ENCODE measurements at places on chromosomes 16 and 17.

DNA sequence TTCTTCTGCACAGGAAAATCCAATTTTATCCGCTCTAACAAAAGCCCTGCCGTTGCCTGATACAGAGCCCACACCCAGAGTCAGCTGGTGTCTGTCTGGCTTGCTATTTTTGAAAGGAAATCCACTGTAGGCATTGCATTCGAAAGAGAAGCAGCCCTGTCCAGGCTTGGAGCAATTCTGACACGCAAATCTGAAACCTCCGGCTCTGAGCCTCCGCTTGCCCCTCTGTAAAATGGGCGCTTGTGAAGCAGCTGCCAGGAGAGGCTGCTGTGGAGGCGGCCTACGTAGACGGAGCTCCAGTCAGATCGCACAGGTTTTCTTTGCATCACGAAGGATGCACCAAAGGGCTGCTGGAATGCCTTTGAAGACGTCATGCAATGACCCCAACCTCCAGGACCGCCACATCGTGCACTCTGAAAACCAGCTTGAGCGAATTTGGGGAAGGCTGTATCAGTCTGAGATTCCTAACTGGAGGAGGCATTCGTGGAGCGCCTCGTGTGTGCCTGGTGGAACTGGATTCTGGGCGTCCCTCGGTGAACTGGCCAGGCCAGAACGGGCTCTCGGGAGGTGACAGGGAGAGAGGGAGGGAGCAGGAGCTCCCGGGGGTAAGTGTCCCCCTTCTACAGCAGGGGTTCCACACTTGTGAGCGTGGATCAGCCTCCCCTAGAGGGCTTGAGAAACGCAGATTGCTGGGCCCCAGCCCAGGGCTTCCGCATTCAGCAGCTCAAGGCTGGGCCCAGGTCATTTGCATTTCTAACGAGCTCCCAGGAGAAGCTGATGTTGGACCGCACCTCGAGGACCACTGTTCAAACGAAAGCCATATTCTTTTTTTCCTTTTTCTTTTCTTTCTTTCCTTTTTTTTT lies 215.5 kb downstream of the MRTFB start:
- DNase-seq = no peak

DNA sequence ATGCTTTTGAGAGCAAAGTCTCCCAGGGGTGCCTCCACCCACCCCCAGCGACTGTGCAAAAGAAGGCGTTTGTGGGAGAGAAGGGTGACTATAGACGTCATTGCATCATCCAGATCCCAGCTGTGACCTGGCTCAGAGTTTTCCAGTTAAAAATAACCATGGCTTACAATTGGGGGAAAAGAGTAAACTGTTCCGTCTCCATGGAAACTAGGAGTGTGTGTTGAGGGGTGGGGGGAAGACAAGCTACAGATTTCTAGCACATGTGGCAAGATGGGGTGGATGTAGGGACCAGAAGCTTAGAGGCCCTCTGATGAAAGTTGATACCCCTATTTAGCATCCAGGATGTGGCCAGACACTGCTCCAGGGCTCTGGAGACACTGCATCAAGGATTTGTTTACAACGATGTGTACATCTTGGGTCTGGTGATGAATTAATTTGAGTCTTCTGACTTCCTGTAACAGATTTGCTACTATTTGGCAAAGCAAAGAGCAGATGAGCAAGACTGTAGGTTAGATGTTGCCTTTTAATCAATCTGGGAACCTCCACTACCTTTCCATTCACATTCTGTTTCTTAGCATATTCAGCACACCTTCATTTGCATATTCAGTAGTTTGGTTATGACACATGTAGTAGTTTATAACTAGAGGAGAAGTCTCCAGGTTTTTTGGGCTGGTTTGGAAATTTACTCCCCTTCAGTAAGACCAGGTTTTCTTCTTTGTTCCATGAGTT lies 6.2 kb upstream of the DUSP14 start:
- DNase-seq = no peak

DNA sequence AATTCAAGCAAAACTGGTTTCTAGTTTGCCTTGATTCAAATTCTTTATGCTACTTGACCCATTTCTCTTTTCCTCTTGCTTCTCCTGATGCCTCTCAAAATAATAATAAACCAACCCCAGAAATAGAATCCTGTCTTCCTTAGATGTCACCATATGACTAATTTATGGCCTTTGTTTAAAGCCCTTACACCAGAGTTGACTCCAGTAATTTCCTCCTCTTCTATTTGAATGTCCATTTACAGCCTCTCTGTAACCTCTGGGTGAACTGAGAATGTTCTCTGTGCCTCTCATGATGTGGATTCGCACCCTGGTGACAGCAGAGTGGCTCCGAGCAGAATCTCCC lies 31.5 kb downstream of the ZFHX3 start:
- no peak for DNase-seq

DNA sequence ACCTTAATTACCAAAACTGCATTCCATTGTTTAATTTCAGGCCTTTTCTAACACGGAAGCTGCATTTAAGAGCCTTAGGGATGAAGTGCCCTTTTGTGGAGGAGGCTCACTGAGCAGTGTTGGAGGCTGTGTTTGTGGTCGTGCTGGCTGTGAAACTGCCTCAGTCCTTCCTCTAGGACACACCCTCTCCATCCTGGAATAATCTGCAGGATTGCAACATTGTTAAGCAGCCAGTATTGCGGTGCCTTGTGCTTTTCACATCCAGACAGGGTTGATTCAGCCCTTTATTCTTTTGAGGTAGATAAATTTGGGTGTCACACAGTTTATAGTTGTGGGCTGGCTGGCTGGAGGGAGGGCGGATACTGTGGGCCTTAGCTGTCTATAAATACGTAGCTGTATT lies 141.6 kb downstream of the CDRT15L2 start:
- DNase-seq = no peak

DNA sequence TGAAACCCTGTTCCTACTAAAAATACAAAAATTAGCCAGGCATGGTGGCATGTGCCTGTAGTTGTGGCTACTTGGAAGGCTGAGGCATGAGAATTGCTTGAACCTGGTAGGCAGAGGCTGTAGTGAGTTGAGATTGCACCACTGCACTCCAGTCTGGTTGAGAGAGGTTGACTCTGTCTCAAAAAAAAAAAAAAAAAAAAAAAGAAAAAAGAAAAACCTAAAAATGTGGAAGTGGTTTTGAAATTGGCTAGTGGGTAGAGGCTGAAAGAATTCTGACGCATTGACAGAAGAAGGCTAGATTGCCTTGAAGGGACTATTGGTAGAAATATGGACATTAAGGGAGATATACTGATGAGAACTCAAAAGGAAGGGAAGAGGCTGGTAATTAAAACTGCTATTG lies 33.6 kb upstream of the CPPED1 start:
- peak; percentile 5 for DNase-seq

GRCh38 chr16:48734220-48734619 lies 124.2 kb upstream of the N4BP1 start:
- DNase-seq = no peak

DNA sequence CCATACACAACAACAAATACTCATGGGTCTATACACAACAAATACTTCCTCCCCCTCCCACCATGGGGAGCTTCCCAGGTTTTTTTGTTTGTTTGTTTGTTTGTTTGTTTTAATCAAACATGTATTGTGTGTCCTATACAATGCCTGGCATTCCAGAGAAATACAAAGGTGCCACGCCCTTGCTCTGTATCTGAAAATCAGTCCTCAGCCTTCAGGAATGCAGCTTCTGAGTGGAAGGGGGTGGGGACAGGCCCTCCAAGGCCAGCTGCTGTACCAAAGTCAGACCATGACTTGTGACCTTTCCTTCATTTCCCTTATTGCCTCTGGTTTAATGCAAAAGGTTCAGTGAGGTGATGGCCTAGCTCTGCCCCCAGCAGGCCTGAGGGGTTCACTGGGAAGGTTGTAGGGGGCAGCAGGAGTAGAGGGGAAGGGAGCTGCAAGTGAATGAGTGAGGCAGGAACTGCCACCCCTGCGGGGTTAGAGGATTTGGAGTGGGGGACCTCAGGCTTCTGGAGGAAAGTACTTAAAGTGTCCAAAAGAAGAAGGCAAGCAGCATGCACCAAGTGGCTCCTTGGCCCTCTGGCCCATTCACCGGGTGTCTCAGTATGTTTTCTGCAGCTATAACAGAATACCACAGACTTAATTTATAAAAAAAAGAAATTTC lies 105.2 kb downstream of the CLEC16A start:
- no peak for DNase-seq

DNA sequence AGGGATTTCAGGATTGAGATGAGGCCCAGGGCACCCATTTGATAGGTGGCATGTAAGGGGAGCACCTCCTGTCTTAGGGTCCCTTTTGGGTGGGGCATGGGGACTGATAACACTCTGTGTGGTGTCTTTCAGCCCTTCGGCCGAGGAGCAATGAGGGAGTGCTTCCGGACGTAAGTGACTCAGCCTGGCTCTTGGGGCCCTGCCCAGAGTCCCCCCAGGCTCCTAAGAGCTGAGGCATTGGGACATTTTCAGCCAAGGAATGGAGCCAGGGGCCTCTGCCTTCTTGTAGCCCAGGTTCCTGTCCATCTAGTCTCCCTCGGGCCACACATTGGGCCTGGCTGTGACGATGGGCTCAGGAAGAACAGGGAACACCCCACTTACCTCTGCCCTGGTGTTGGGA lies 44.4 kb downstream of the EEF2K start:
- no peak for DNase-seq

DNA sequence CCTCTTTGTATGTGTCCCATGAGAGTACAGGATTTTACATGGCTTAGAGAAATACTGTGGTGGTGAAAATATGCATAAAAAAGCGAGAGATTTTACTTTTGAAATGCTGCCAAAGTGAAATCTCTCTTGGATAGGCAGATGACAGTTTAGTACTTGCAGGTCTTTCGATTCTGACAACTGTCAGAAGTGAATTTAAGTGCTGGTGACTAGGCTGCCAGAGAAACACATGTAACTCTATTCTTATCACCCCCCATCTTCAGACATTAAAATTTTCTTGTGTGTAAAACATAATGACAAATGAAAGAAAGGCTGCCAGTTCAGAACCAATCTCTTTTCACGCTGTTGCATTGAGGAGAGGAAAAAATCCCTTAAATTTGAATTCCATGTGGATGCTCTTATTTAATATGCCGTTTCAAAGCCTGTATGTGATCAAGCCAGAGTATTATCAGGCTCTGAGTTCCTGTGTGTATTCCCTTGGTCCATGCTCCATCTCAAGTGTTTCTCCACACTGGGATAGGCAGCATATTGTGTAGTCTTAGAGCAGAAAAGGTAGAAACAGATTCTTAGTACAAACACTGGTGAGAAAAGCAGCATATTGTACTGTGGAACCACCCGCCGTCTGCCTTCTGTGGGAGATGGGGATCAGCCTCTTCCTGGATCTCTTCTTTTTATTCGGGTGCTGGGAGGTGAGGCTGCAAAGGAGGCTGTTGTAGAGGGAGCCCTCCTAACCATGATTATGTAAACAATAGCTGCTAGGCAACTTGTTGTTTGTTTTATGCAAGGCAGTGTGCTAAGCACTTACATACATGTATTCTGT lies 291.3 kb downstream of the WWOX start:
- no peak for DNase-seq

DNA sequence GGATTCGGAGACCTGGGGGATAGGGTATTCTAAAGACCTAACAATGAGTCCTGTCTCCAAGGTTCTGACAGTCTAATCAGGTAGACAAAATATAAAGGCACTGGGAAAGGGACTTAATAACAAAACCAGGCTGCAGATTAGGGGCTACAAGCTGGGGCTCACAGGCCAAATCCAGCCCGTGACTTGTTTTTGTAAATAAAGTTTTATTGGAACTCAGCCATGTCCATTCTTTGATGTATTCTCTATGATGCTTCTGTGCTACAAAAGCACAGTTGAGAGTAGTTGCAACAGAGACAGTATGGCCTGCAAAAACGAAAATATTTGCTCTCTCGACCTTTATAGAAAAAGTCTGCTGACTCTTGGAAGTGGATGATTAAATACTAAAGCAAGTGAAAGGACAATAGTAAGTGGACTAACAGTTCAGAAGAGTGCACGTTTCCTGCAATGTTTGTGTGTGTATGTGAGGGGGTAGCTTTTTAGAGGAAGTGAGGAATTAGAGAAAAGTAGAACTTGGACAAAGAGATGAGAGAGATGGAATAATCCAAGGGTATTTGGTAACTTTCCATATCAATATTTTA lies 115.4 kb upstream of the ZFHX3 start:
- DNase-seq = no peak

DNA sequence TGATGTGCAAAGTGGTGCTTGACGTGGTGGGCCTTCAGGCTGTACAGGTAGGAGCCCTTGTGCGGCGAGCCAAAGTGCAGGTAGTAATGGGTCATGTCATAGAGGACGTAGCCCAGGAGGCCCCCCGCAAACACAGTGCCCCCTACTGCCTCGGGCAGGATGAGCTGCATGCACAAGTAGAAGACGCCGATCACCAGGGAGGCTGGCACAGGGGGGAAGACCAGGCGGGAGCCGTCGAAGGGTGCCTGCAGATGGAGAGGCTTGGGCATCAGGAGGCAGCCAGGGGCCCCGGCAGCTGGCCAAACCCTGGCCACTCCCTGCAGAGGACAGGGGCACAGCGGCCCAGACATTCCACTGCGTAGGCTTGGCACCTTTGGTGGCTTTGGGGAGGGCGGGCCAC lies 15.7 kb upstream of the MLKL start:
- DNase-seq = no peak

GRCh38 chr16:54115558-54115957 lies 171.0 kb downstream of the IRX3 start:
- no peak for DNase-seq

DNA sequence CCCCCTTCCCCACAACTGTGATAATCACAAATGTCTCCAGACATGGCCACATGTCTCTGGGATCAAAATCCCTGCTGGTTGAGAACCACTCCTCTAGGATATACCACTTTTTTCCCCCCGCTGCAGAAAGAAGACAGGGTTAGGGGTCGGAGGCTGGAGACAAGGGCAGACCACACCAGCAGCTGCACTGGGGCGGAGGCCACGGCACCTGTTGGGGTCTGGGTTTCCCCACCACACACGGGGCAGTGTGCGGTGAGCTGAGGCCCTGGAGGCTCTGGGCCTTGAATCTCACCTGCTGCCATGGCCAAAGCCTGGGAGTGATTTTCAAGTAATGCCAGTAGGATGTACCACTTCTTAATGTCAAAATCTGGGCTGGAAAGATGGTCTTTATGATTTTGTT lies 320.5 kb downstream of the SNX29 start:
- no peak for DNase-seq

DNA sequence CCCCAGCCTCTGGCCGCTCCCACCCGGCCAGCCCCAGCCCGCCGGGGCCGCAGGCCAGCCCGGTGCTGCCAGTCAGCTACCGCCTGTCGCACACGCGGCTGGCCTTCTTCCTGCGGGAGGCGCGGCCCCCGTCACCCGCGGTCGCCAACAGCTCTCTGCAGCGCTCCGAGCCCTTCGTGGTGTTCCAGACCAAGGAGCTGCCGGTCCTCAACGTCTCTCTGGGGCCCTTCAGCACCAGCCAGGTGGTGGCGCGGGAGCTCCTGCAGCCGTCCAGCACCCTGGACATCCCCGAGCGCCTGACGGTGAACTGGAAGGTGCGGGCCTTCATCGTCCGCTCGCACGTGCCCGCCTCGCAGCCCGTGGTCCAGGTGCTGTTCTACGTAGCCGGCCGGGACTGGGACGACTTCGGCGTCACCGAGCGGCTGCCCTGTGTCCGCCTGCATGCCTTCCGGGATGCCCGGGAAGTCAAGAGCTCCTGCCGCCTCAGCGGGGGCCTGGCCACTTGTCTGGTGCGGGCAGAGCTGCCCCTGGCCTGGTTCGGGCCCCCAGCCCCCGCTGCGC lies 46.8 kb downstream of the TMEM132E start:
- no peak for DNase-seq

GRCh38 chr16:31347445-31347844 lies 7.5 kb upstream of the ITGAX start:
- no peak for DNase-seq

- peak; percentile 32 for DNase-seq
Observed at GRCh38 chr16:9053006-9053601, 38.3 kb upstream of the HAPSTR1 start.

- DNase-seq = no peak
Observed at GRCh38 chr17:44778656-44779210, 19.9 kb downstream of the ADAM11 start.

Measured in HL-60 (cell line).